ENCODE measurements at places on chromosomes 4 and X. TPM values are rescaled to one million over a fixed set of nuclear protein-coding genes. Genes with fewer than 3 reads are reported as not detected.

- peak; percentile 37 for DNase-seq
Observed at GRCh38 chr4:75547647-75548387, 8.0 kb upstream of the ODAPH start.

GRCh38 chr4:184983672-184984356 is 34.5 kb upstream of the HELT start:
- DNase-seq, result peak; percentile 48

GRCh38 chr4:138223231-138223910 is 18.8 kb downstream of the SLC7A11 start:
- no peak for DNase-seq

- DNase-seq, result peak; percentile 19
Observed at GRCh38 chr4:101345596-101346350, 1.6 kb downstream of the PPP3CA start.

DNA sequence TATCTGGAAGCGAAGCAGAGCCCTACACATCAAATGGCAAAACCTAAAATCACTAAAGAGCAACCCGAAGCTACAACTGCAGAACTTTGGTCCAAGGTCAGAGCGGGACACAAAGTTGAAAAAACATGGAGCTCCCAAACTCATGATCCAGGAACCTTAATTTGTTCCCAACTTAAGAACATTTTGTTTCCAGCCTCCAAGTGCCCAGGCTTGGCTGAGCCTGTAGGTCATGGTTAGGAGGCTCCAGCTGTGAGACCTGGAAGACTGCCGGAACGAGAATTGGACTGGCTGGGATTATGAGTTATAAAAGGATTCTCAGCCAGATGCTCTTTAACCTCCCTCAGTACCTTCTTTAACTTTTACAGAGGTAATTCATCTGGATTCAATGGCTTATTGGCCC is 349.1 kb upstream of the DDX53 start:
- DNase-seq, result no peak

GRCh38 chr4:69689599-69689998 is 36.6 kb upstream of the UGT2A1 start:
- peak; percentile 9 for DNase-seq

GRCh38 chr4:185680617-185681016 is 131.4 kb downstream of the SORBS2 start:
- no peak for DNase-seq

GRCh38 chr4:77269505-77269904 is 112.5 kb downstream of the CCNG2 start:
- DNase-seq, result peak; percentile 1

- DNase-seq, result no peak
Observed at GRCh38 chrX:136691028-136691809, 43.3 kb downstream of the CD40LG start.

DNA sequence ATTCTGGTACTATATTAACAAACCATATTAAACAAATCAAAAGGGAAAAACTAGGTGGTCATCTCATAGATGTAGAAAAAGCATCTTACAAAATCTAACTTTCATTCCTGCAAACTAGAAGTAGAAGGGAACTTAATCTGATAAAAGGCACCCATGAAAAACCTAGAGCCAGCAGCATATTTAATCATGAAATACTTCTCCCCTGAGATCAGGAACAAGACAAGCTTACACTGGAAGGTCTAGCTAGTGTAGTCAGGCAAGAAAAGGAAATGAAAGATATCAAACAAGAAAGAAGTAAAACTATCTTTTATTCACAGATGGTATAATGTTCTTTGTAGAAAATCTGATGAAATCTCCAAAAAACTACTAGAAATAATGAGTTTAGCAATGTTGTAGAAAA is 41.2 kb downstream of the ATP10D start:
- DNase-seq, result no peak

GRCh38 chrX:17547658-17548057 is 172.7 kb downstream of the NHS start:
- peak; percentile 84 for DNase-seq

- DNase-seq, result no peak
Observed at GRCh38 chrX:133373386-133374079, 41.8 kb downstream of the GPC4 start.

GRCh38 chrX:10649265-10649664 is 28.9 kb upstream of the MID1 start:
- no peak for DNase-seq

DNA sequence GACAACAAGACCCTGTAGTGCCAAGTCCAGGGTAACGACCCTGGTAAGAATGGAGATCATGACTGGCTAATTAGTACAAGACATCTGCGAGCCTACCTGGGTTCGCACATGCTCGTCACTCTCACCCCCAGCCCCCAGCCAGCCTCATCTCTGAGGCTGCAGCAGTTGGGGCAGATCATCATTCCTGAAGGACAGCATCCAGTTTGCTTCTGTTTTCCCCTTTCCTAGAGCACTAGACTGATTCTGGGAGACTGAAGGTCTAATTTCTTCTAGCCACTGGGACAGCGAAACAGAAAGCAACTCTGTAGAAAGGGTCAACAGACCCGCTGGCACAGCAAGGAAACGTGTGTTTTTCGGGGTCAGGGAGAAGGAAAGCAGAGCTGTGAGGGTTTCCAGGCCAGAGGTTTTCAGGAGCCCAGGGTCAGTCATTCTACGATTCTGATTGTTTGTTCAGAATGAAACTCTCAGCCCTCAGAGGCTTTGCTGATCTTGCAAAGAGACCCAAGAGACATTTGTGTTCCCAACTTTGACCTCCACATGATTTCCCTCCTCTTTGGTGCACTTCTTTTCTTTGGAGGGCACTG is 343.1 kb upstream of the NOCT start:
- DNase-seq, result no peak

- DNase-seq, result no peak
Observed at GRCh38 chr4:161540265-161540664, 623.5 kb downstream of the FSTL5 start.

DNA sequence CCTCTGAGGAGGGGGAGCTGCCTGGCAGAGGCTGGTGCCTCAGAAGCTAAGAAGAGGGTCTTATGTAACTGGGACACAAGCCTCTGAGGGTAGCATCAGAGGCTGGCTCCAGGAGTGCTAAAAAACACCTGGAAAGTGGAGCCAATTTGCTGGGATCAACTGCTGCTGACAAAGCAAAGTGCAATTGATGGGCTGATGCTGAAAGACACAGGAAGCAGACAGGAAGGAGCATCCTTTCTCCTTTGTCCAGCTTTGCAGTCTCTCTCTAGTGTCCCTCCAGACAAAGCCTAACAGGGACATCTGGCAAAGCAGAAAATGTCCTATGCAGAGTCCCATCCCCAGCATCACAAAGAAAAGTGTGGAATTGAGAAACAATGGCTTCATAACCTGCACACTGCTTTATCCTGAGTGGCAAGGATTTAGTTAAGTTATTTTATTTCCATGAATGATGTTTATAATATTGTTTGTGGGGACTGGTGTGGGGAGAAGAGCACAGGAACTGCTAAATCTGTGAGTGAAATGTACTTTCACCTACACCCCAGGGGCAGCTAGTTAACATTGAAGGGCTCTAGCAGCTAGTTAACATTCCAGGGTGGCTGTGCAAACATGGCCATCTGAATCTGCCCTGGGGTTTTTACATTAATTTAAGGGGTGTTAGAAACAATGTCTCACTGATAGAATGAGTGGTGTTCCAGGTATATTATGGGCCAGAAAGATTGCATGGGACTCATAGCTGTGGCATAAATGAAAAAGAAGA is 25.6 kb upstream of the MBTPS2 start:
- DNase-seq, result no peak

- DNase-seq, result no peak
Observed at GRCh38 chr4:24433515-24434214, 150.7 kb downstream of the DHX15 start.

DNA sequence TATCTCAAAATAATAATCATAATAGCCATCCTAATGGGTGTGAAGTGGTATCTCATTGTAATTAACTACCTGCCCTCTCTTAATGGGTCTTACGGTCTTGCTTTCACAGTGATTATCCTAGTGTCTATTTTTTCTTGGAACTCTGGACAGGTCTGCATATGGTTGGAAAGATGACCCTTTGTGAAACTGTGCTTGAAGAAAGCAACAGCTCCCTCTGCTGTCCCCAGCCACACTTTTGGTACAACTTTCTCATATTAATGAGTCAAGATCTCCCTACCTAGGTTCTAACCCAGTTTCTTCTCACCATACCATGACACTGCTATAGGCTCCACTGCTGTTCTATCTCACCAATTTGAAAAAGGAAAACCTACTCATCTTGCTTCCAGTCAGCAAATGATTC is 2.4 kb downstream of the TFDP3 start:
- peak; percentile 39 for DNase-seq

DNA sequence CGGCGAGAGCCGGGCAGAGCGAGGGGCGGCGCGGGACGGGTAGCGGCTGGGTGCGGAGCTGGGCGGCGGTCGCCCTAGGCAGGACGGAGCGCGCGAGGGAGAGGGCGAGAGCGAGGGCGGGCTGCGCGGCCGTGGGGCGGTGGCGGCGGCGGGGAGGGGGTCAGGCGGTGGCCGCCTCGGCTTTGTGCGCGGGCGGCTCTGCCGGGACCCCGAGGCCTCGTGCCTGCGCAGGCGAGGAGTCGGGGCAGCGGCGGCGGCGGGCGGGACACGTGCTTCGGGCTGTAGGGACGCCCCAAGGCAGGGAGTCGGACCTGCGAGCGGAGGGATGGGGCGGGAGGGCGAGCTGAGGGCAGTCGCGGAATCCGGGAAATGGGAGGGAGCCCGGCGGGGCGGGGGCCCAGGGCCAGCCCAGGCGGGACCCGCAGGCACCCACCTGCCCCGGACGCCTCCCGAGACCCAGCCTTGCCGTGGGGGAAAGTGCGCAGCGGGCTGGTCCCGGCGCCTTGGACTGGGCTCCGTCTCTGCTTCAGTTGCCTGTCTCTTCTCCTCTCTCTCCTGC is 465 bp downstream of the BMPR1B start:
- peak; percentile 61 for DNase-seq

DNA sequence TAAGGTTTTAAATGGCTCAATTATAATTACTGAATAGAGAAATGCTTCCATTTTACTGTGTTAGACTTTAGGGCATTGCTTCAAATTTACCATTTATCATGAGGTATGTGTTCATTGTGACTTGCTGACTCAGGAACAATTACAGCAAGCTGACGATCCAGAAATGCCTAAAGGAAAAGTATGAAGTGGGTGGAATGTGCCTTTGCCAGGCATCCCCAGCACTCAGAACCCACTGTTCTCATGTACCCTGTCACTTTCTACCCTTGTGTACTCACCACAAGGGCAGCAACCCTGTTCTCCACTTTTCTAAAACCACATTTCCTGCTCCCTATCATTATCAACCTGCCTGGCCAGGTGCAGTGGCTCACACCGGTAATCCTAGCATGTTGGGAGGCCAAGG is 41.5 kb downstream of the QRFPR start:
- no peak for DNase-seq

DNA sequence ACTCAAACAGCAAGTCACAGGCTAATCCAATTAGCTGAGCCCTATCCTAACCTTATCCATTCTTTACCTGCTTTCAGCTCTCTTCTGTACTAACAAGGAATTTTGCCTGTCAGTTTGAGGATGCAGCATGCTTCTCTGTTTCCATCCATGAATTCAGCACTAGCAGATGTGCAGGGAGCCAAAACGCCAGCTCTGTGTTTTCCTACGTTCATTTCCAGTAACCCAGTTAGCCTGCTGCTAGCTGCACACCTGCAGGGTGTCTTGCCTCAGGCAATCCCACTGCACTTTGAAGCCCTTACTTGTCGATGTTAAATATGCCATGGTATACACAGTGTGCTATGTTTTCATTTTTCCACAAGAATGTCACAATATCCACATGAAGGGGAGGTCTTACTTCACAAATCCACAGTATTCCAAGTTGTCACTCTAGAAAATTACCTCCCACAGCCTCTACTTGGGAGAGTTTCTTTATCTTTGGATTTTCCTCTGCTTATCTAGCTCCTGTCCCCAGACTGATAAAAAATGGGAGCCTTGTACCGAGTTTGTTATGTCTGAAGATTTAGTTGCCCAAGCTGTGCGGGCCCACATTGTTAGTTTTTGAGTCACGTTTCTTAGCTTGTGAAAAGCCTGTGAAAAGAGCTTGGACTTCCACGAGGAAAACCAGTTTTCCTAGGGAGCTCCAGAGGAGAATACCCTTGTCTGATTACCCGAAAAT is 127.6 kb upstream of the HHIP start:
- DNase-seq, result no peak

- no peak for DNase-seq
Observed at GRCh38 chrX:24657671-24658386, 10.7 kb upstream of the PCYT1B start.

DNA sequence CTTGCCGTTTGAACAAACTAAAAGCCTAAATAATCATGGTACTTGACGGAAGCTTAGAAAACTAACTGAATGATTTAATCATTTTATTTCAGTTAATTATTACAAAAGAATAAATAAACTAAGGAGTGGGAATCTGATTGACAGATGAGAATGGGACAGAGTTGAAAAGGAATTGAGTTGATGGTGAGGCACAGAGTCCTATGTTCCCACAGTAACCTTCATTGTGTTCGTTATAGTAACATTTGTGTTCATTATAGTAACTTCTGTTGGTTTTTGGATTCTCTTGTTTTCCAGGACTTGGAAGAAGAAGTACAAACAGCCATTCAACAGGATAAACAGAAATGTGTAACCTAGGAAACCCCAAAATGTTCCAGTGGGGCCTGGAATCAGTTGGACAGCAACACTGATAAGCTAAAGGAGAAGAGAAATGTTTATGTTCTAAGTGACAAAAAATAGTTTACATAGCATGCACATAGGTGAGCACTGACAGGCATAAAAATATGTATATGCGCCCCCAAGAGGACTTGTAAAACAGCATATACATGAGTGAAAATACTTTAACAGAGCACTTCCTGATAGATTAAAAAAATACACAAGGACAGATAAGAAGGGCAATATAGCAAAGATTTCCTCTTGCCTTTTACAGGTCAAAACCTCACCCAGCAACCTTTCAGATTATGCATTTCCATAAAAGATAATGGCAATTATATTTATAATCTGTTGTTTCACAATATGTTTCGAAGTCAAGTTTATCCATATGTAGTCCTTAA is 218.6 kb upstream of the HTR2C start:
- DNase-seq, result no peak

- peak; percentile 79 for DNase-seq
Observed at GRCh38 chrX:24024819-24025740, 1.9 kb downstream of the KLHL15 start.

DNA sequence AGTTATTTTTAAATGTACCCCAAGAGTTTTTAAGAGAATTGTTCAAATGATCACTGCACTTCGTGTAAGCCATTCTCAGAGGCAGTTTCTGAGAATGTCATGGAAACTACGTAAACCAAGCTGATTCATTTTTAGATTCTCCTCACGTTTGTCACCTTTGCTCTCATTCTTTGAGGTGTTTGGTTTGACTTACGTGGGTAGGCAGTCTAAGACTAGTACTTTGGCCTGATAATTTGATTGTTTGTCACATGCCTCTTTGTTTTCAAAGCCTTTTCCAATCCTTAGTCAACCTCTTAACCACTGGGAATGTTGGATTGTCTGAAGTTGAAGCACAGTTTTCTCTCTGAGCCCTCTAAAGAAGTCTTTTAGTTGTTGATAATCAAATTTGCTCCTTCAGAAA is 10.5 kb downstream of the SEPTIN11 start:
- no peak for DNase-seq

GRCh38 chr4:84796394-84796793 is 170.1 kb downstream of the WDFY3 start:
- DNase-seq, result no peak

CT45A3 gene
- not detected for total RNA-seq

ZNF711 gene
- total RNA-seq, result 8.0 TPM

NR0B1 gene
- total RNA-seq, result not detected

TEX13B gene
- not detected for total RNA-seq

CCKAR gene
- total RNA-seq, result not detected

F9 gene
- total RNA-seq, result not detected
